ENCODE measurements at places on chromosomes 5 and 9.

DNA sequence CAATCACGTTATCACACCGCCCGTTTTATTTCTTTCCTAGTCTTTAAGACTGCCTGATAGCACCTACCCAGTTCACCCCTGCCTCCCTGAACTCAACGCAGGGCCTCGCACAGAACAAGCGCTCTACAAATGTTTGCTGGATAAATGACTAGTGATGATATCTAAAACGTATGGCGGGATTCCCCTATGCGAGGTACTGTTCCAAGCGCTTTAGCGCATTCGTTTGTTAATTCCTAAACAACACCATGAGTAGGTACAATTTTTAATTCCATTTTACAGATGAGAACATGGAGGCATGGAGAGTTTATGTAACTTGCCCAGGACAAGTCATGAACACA is 6.6 kb downstream of the POU4F3 start:
- H3K4me1 ChIP-seq = no peaks in the 10 kb centered on the region
- no peak for DNase-seq
- H3K27ac ChIP-seq = no peak overlapping the region
- H3K36me3 ChIP-seq = no peaks in the 10 kb centered on the region
- H3K27me3 ChIP-seq = peaks cover 5% of the 10 kb centered on the region
- H3K4me3 ChIP-seq = peak overlapping the region; percentile 30

GRCh38 chr5:11322133-11322532 is 561.1 kb upstream of the DAP start:
- no peak overlapping the region for H3K27ac ChIP-seq
- H3K36me3 ChIP-seq = no peaks in the 10 kb centered on the region
- H3K4me3 ChIP-seq = no peak overlapping the region
- H3K27me3 ChIP-seq = no peaks in the 10 kb centered on the region
- H3K4me1 ChIP-seq = no peaks in the 10 kb centered on the region
- DNase-seq = no peak

DNA sequence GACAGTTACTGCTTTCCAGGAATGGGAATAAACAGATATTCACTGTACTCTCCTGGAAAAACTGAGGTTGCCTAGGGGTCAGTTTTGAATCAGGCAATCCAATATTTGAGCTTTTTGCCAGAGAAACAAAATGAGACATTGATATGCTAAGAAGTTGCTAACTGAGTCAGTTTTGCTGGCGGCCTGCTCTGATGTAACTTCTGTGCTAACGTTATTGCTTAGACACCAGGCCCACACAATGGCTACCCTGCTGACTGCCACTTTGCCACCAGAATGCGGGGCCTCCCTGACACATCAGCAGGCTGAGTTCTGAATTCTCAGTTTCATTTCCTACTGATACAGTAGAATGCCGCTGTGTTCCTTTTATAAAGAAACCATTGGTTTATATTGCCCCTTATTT is 18.2 kb upstream of the ZNF618 start:
- H3K4me1 ChIP-seq = no peaks in the 10 kb centered on the region
- no peak for DNase-seq
- H3K4me3 ChIP-seq = no peak overlapping the region

- H3K27me3 ChIP-seq = no peaks in the 10 kb centered on the region
- DNase-seq = no peak
- no peak overlapping the region for H3K27ac ChIP-seq
- no peak overlapping the region for H3K4me3 ChIP-seq
- no peaks in the 10 kb centered on the region for H3K4me1 ChIP-seq
These were observed 15.6 kb upstream of the PRKAA1 start for GRCh38 chr5:40813698-40814281.

- no peak overlapping the region for H3K27ac ChIP-seq
- H3K27me3 ChIP-seq = no peaks in the 10 kb centered on the region
- H3K36me3 ChIP-seq = no peaks in the 10 kb centered on the region
- no peak for DNase-seq
These were observed 151.8 kb upstream of the RUSC2 start for GRCh38 chr9:35338086-35338485.

DNA sequence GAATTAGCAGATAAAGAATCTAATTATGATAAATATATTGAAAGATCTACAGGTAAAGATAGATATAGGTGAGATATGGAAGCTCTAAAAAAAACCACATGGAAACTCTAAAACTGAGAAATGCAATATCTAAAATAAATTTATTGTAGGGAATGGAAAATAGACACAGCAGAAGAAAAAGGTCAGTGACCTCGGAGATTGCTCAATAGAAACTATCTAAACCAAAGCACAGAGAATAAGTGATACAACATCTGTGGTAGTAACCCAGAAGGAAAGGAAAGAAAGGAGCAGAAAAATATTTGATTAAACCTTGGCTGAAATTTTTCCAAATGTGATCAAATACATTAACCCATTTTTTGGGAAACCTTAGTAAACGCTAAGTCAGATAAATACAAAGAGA is 43.1 kb upstream of the GLIPR2 start:
- DNase-seq = no peak
- H3K4me1 ChIP-seq = no peaks in the 10 kb centered on the region
- H3K27me3 ChIP-seq = no peaks in the 10 kb centered on the region
- no peak overlapping the region for H3K27ac ChIP-seq

- no peak overlapping the region for H3K4me3 ChIP-seq
- H3K4me1 ChIP-seq = no peaks in the 10 kb centered on the region
- no peak for DNase-seq
- H3K27ac ChIP-seq = no peak overlapping the region
- H3K36me3 ChIP-seq = no peaks in the 10 kb centered on the region
- no peaks in the 10 kb centered on the region for H3K27me3 ChIP-seq
These were observed 11.3 kb upstream of the DIPK1B start for GRCh38 chr9:136700959-136701667.

DNA sequence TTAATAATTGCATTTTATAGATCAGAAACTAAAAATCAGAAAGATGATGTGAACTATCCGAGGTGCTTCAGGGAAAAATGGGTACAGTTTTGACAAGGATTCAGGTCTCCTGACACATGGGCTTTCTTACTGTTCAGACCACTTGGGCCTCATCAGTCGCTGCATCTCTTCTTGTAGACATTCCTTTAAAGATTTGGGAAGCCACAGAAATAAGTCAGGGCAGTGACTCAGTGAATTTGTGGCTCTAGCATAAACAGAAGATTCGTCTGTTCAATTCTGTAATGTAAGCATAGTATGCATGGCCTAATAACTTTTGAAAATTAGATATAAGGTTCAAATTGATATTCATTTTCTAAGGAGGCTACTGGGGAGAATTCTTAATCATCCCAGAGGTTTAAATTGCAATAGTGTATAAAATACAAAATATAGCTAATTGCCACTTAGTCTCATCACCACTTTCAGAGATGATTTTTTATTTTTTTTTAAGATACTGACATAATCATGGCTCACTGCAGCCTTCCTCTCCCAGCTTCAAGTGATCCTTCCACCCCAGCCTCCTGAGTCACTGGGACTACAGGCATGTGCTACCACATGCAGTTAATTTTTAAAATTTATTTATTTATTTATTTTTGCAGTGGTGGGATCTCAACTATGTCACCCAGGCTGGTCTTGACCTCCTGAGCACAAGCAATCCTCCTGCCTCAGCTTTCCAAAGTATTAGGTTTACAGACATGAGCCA is 48.9 kb downstream of the RASEF start:
- no peak for DNase-seq
- H3K36me3 ChIP-seq = no peaks in the 10 kb centered on the region

GRCh38 chr5:52897238-52897614 is 91.9 kb upstream of the ITGA2 start:
- H3K27ac ChIP-seq = no peak overlapping the region
- no peak for DNase-seq
- no peaks in the 10 kb centered on the region for H3K4me1 ChIP-seq
- H3K27me3 ChIP-seq = no peaks in the 10 kb centered on the region
- no peak overlapping the region for H3K4me3 ChIP-seq
- H3K36me3 ChIP-seq = no peaks in the 10 kb centered on the region

- no peak overlapping the region for H3K4me3 ChIP-seq
- no peaks in the 10 kb centered on the region for H3K27me3 ChIP-seq
- H3K27ac ChIP-seq = no peak overlapping the region
- no peaks in the 10 kb centered on the region for H3K36me3 ChIP-seq
- no peaks in the 10 kb centered on the region for H3K4me1 ChIP-seq
These were observed 56.9 kb downstream of the GPR21 start for GRCh38 chr9:123090198-123090896.

DNA sequence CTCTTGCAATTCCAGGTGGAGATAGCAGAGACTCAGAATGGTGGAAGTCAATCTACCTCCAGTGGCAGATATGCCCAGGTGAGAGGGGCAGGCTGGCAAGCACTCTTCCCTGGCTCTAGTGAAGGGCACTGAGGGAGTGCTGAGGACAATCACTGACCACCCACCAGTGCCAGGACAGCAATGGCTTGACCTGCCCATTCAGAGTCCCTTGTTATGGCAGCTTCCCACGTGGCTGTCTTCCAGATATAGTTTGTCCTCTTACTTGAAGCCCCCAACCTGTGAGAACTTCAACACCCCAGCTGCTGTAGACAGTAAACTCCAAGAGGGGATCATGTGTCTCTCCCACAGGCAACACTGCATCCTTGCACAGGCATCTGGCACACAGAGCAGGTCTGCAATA is 104.7 kb downstream of the LHFPL2 start:
- H3K4me3 ChIP-seq = no peak overlapping the region
- H3K36me3 ChIP-seq = no peaks in the 10 kb centered on the region
- H3K27ac ChIP-seq = peak overlapping the region; percentile 64
- H3K4me1 ChIP-seq = peaks cover 17% of the 10 kb centered on the region
- no peak for DNase-seq

- H3K27me3 ChIP-seq = no peaks in the 10 kb centered on the region
- H3K4me3 ChIP-seq = peak overlapping the region; percentile 48
- peak overlapping the region; percentile 76 for H3K27ac ChIP-seq
- H3K4me1 ChIP-seq = peaks cover 6% of the 10 kb centered on the region
- no peaks in the 10 kb centered on the region for H3K36me3 ChIP-seq
- no peak for DNase-seq
These were observed 29.6 kb upstream of the UBAC1 start for GRCh38 chr9:135990468-135991429.

DNA sequence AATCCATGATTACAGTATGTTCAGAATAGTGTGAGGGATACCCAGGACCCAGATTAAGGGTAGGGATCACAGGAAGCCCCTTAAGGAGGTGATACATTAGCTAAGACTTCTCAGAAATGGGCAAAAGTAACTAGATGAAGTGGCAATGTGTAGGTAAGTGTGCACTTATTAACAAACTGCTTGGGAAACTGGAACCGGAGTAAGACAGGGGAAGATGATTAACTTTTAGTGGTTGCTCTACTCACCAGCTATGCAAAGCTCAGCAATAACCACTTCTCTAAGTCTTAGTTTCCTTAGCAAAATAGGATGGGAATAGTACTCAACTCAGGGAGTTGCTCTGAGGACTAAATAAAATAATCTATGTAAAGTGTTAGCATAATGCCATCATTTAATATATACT is 182.2 kb downstream of the MCTP1 start:
- H3K27me3 ChIP-seq = no peaks in the 10 kb centered on the region
- DNase-seq = no peak
- no peaks in the 10 kb centered on the region for H3K4me1 ChIP-seq
- no peaks in the 10 kb centered on the region for H3K36me3 ChIP-seq
- no peak overlapping the region for H3K4me3 ChIP-seq

- no peak for DNase-seq
- H3K36me3 ChIP-seq = no peaks in the 10 kb centered on the region
- peaks cover 11% of the 10 kb centered on the region for H3K27me3 ChIP-seq
- H3K4me1 ChIP-seq = no peaks in the 10 kb centered on the region
These were observed 46.3 kb downstream of the STC2 start for GRCh38 chr5:173281910-173282309.

DNA sequence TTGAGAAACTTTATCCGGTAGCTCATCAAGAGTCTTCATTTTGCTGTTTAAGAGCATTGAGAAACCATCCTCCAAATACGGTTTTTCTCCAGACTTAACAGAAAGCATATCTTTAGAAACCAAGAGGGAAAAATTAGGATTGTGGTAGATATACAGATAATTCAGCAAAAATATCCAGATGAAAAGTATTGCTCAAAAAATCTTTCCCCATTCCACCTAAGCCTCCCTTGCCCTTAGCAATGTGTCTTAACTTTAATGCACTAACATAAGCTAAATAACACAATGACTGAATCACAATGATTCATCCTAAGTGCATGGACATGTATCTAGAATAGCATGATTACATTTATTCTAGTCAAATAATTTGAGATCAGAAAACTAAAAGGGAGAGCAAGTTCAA is 130.3 kb upstream of the TARS1 start:
- no peaks in the 10 kb centered on the region for H3K27me3 ChIP-seq
- H3K4me3 ChIP-seq = no peak overlapping the region
- H3K4me1 ChIP-seq = no peaks in the 10 kb centered on the region
- H3K36me3 ChIP-seq = no peaks in the 10 kb centered on the region
- no peak overlapping the region for H3K27ac ChIP-seq
- no peak for DNase-seq

- no peaks in the 10 kb centered on the region for H3K4me1 ChIP-seq
- no peak for DNase-seq
- no peaks in the 10 kb centered on the region for H3K27me3 ChIP-seq
- H3K27ac ChIP-seq = no peak overlapping the region
These were observed 172.3 kb upstream of the PPP1R26 start for GRCh38 chr9:135307300-135307699.

GRCh38 chr9:130636648-130637020 is 27.8 kb upstream of the PRDM12 start:
- no peaks in the 10 kb centered on the region for H3K27me3 ChIP-seq
- no peak overlapping the region for H3K27ac ChIP-seq
- H3K4me3 ChIP-seq = no peak overlapping the region
- no peaks in the 10 kb centered on the region for H3K4me1 ChIP-seq

DNA sequence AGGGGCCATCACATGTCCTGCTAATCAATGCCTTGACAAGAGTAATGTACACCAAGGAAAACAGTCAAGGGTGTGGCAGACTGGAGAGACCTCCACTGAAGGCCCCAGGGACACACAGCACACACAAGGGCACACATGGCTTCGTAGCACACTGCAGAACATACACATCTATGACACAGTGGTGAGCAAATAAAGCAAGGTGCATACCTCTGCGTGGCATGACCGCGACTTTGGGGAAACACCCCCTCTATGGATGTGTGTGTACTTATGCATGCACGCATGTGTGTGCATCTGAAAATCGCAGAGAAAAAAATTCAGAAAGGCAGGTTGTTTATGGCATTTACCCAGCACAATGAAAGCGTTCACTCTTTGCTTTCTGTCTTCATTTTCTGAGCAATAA is 20.5 kb downstream of the SEMA4D start:
- H3K27me3 ChIP-seq = no peaks in the 10 kb centered on the region
- no peaks in the 10 kb centered on the region for H3K4me1 ChIP-seq
- no peaks in the 10 kb centered on the region for H3K36me3 ChIP-seq
- DNase-seq = no peak

DNA sequence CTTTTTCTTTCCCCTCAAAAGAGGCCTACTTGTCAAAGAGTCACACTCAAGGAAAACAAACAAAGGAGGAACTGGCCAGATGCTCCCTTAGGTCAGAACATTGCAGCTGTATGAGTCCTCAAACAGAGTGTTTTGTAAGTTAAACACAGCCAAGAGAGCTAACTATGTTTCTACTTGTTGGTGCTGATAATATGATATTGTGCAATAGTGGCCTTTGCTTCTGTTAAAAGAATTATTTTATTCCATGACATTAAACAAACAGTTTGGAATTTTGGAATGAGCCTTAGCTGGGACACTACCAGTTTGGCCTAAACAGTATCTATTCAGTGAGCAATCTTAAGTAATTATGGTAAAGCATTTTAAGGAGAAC is 56.0 kb upstream of the TPD52L3 start:
- no peaks in the 10 kb centered on the region for H3K27me3 ChIP-seq
- DNase-seq = no peak
- H3K27ac ChIP-seq = peak overlapping the region; percentile 87
- no peaks in the 10 kb centered on the region for H3K36me3 ChIP-seq

All from breast epithelium (tissue), 4 donors.